ENCODE measurements at places on chromosomes 7 and 10.

DNA sequence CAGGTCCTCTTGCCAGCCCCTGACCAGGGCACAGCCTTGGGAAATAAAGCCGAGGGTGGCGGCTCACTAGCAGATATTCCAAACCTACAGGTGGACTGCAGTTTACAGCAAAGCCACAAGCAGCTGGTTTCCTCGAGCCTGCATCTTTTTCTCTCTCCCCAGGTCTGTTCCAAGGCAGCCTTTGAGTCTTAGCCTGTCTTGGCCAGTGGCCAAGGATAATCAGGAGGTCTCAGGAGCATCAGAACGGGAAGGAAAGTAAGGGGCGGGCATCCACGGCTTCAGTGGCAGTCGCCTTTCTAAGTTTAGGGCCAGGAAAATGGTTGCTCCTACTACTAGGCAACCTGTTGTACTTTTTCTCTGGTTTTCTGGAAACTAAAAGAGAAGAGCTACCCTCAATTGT is 219.7 kb upstream of the ZMIZ1 start:
- DNase-seq = peak; percentile 39

- no peak for DNase-seq
Measured at GRCh38 chr7:133614251-133614650, 361.4 kb downstream of the EXOC4 start.

DNA sequence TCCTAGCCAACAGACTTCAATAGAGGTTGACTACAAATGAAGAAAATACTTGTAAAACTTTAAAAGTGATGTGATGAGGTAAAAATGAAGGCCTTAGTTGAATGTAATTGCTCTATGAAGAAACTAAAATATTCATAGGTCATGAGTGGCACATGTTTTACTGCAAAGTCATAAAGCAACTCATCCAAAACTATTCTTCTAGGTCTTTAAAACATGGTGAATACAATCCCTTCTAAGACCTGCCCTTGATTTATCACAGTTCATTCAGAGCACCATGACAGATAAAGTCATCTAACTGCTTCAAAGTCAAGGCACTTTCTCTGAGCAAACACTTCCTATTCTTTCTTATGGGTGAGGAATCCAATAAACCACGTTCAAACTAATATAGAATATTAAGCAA is 713.5 kb downstream of the SORCS1 start:
- DNase-seq = no peak

DNA sequence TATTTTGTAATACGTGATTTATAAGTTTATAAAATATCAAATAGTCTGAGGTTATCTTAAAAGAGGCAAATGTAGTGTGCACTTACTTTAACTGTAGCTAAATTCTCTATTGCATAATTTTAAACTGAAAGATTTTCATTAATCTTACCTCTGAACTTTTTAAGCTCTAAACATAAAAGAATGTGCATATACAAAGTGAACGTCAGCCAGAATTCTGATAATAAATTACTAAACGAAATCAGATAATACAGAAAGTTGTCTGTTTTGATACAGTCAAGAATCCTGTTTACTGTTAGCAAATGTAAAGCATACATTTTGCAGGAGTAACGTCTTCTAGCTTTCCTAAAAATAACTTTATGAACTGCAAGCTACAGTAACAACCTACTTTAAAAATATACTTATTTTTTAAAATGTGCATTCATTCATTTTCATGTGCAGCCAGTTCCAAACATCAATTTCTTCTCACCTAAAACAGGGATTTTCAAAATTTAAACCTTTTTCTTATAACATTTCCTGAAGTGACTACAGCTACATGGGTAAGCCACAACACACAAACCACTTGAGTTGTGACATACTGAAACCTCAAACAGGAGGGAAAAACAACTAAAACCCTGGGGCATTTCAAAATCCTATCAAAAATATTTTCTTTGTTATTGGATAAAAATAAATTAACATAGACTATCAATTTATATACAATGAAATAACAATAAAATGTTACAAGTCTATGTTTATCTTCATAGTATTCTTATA is 92.7 kb downstream of the RNLS start:
- DNase-seq = no peak

- DNase-seq = no peak
Measured at GRCh38 chr10:11318826-11319598, 292.4 kb downstream of the USP6NL start.

DNA sequence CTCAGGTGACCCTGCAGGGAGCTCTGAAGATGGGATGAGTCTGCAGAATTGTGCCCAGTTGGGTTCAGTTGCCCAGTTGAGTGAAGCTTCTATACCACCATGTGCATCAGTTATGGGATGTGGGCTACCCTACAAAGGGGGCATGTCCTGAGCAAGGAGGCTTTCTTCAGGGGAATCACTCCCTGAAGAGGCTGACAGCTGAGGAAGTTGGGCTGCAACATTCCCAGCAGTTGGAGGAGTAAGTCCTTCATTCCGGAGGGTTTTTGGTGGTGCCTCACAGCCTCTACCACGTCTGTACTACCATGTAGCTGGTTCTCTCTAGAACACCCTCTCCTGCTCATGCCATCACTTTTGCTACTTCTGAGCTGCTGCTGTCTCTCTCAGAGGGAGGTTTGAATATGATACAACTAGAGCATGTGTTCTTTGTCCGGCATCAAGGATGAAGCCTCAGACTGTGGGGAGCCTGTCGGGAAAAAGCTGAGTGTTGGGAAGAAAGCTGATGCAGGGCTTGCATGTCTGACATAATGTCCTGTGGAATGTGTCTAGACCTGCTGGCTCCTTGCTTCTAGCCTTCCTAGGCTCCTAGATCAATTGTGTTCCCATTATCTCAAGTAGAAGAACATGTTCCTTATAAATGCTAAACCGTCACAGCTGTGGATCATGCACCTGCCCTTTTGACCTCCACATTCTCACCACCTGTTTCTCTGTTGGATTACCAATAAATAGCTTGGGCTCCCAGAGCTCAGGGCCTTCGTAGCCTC is 355.8 kb downstream of the CCSER2 start:
- DNase-seq = no peak

GRCh38 chr10:18271491-18271890 is 131.3 kb downstream of the CACNB2 start:
- no peak for DNase-seq

DNA sequence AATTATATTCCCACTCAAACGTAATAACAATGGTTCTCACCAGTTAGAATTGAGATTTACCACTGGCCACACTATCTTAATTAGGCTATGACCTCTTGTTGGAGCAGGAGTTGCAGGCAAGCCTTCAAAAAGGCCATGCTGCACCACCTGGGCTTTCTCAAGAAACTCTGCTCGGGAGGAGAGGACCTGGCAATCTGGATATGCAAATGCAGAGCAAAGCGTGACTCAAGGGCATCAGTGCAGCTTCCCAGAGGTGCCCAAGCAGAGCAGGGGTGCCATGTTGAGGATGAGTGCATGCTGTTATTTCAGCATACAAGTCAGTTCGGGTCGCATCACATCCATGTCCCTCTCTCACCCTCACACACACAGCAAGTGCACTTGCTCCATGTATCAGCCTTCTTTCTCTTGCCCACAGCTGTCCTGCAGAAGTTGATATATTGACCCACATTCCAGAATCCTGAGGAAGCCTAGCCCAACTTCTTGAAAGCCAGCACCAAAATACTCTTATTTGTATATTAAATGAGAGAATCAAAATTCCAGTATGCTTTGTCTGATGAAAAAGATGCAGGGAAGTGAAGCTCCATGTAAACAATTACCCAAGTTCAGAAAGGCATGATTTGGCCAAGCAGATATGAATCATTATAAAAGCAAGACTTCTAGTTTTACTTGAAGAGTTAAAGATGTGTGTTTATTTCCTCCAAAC is 55.7 kb upstream of the IL6 start:
- DNase-seq = no peak

GRCh38 chr10:43781480-43782361 is 133.0 kb upstream of the ZNF32 start:
- no peak for DNase-seq

- DNase-seq = no peak
Measured at GRCh38 chr7:46525876-46526275, 604.8 kb upstream of the IGFBP3 start.

GRCh38 chr7:20064974-20065862 is 152.0 kb downstream of the MACC1 start:
- peak; percentile 79 for DNase-seq

DNA sequence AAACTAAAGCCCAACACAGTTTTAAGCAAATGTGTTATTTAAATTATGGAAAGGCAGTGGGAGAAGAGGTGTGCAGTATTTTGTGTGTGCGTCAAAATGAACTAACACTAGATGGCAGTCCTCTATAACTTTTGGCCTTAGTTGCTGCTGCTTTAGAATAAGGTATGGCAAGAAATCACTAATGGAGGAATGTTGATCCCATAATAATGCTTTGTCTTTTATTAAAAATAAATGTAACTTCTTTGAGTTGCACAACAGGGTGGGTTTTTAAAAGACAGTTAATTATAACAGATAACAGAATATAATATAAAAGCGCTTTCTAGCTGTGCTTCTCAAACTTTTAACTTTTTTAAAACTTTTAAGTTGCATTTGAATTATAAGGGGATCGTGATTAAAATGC is 56.4 kb downstream of the BBS9 start:
- peak; percentile 44 for DNase-seq

GRCh38 chr7:136998495-136998894 is 130.0 kb downstream of the CHRM2 start:
- no peak for DNase-seq

DNA sequence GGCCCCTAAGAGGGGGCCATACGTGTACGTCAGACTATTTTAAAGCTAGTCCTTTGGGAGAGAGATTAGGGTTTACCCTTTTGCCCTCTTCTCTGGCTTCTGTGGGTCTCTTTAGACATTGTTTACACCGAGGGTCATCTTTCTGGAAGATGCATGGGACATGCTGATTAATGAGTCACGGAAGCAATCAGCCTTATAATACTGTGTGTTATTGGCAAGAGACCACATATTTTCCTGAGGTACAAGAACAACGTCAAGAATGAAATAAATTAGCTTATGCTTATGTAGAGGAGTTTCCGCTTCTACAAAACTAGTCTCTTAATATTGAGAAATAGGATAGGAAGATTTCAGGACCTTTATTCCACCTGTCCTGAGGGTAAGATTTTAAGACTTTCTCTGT is 327.7 kb downstream of the BBS9 start:
- no peak for DNase-seq

GRCh38 chr10:126663880-126664279 is 6.6 kb downstream of the C10orf90 start:
- DNase-seq = no peak

- no peak for DNase-seq
Measured at GRCh38 chr10:34650156-34650555, 164.9 kb downstream of the PARD3 start.

DNA sequence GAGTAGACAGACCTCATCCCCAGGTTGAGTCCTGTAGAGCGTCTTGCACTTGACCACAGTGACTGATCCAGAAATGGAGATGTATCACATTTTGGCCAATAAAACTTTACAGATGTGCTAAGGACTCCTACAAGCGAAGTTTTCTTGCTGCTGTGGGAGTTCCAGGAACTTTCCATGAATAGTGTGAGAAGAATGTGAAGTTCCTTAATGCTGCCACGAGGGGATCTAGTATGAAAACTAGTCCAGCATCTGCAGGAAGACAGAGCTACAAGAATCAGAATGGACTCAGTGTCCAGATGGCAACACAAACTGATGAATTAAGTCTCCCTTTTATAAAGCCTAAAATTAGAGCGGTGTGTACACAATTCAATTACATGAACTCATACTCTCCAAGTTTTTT is 14.8 kb upstream of the LSM8 start:
- no peak for DNase-seq
